ENCODE measurements at places on chromosomes 12 and 14.

GRCh38 chr12:133081159-133081780 lies 547 bp downstream of the ZNF140 start:
- peak; percentile 12 for DNase-seq

- no peak for DNase-seq
Observed at GRCh38 chr14:54475911-54476310, 12.9 kb downstream of the GMFB start.

DNA sequence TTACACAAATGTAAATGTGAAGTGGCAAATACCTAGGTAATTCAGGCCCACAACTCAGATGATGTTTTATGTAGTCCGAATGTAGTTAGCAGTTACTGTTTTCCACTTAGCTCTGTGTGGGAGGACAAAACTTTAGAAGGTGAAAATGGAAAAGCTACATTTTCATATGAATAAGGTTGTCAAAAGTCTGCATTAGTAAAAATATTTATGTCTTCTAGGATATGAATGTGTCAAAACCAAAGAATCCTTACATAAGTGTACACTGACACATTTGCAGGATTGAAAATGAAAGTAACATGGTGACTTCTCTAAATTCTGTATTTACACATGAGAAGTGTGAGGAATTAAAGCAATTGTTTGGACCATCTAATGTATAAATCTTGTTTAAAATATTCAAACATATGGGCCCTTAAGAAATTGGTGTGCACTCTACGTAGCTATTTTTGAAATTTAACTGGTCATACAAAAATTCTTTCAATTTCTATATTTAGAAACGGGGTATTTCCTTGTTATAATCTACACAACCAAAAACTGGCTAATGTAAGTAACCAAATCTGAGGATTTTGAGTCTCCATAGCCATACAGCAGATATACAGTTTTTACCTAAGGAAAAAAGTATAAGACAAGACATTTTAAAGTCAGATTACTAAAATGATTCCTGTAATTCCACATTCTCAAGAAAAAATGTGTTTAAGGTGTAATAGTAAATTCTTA lies 5.4 kb downstream of the CDKN1B start:
- DNase-seq, result no peak

GRCh38 chr12:5684989-5685388 lies 253.1 kb downstream of the NTF3 start:
- DNase-seq, result no peak

GRCh38 chr14:29716150-29716549 lies 211.5 kb downstream of the PRKD1 start:
- DNase-seq, result no peak

DNA sequence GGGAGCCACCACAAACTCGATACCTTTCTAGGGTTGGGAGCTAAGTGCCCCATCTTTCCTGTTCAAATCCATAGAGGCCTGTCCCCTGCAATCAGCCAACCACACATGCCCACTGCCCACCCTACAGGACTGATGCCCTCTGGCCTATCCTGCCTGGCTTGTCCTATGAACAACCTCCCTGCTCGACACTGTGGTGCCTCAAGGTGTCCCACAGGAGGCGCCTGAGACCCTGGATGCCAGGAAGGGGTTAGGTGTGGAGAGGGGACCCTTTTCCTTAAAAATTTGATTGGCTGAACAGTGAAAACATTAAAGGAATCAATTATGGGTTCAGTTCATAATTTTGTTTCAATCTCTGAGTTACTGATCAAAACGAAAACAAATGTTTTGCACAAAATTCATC lies 97.3 kb upstream of the FZD10 start:
- DNase-seq, result no peak

All from CD4-positive, alpha-beta T cell treated with Interferon alpha-2 for 1 hour (primary cell).